ENCODE measurements at places on chromosomes 11 and 22.

DNA sequence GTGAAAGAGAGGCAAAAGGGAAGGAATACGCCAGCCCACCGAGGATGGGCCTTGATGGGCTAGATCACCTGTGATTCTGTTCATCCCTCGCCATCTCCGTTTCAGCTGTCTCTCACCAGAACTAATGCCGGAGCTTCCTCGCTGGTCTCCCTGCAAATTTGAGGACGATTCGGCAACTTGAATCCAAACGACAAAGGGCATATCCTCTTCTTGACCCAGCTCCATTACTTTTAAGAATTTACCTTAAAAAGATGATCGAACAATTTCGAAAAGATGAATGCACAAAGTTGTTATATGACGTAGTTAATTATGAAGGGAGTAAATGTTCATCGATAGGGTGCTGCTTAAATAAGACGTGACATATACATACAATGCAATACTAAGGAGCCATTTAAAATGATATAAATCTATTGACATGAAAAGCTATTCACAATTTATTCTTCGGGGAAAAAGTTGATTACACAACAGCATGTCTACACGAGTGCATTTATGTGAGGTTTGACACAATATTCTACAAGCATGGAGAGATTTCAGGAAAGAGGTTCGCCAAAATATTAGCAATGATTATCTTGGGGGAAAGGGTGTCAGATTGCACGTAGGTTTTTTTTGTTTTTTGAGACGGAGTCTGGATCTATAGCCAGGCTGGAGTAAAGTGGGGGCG, 937 bp upstream of the FAM168A start:
- no peak for DNase-seq

GRCh38 chr11:125662689-125663088, 18.0 kb downstream of the ACRV1 start:
- no peak for DNase-seq

DNA sequence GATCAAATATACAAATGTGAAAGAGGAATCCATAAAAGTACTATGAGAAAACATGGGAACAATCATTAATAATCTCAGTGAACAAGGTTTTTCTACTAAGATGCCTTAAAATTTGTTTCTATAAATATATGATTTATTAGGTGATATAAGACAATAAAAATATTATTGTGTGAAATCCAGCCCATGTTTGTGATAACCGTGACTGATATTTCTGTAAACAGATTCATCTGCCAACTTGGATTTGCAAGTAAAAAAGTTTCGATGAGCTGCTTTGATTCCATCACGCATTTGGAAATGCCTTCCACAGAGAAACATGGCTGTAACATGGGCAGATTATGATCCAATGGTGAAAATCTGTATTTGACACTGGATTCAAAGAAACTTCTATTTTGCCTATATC, 157.8 kb downstream of the NXPE2 start:
- DNase-seq, result no peak

- no peak for DNase-seq
Measured at GRCh38 chr22:39205344-39206021, 39.3 kb downstream of the PDGFB start.

GRCh38 chr22:46295277-46295971, 1.2 kb upstream of the GTSE1 start:
- DNase-seq, result no peak

DNA sequence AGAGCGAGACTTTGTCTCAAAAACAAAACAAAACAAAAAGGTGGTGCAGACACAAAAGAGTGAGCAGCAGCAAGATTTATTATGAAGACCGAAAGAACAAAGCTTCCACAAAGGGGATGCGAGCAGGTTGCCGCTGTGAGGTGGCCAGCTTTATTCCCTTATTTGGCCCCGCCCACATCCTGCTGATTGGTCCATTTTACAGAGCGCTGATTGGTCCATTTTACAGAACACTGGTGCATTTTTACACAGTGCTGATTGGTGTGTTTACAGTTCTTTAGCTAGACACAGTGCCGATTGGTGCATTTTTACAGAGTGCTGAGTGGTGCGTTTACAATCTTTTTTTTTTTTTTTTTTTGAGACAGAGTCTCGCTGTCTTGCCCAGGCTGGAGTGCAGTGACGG, 77.4 kb downstream of the CECR2 start:
- DNase-seq, result no peak

- no peak for DNase-seq
Measured at GRCh38 chr22:32758866-32759385, 42.6 kb upstream of the TIMP3 start.

GRCh38 chr11:77193911-77194830, 66.1 kb downstream of the MYO7A start:
- DNase-seq, result no peak

DNA sequence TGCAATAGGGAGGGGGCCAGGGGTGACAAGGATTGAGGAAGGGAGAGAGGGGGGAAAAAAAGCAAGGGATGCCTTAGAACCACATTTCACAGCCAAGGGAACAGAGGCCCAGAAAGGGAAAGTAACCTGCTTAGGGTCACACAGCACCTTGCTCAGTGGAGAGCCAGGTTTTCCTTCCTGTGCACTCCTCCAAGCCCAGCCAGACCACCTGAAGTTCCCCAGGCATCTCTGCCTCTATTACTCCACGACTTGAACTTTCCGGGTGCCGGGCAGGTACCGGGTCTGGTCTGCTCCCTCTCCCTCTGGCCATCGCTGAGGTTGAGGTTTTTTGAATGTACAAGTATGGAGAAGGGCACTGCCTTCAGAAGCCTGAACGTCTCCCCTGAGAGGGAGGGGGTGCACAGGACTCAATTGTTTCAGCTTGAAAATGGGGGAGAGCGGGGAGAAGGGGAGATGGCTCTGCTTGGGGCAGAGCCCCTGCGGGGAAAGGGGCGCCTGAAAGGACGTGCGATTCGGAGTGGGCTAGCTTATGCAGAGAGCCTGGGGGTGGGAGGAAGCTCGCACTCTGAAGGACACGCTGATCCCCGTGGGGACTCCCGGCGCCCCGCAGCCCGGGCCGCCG, 516 bp upstream of the SERPINH1 start:
- DNase-seq, result no peak

DNA sequence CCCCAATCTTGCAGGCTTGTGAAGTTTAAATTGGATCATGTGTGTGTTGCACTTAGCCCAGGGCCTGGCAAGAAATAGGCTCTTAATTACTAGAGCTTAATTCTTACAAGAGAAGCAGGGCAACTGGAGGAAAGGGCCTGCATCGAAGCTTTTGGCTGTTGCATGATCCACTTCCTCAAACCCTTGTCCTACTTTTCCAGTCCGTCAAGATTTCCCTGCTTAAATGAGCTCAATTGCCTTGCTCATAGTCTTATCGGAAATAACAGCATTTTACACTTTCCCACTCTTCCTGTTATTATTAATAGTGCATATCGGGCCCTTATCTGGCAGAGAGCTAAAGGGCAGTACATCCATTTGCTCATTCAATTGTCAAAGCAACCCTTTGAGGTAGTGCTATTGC, 18.1 kb downstream of the DTX4 start:
- no peak for DNase-seq

DNA sequence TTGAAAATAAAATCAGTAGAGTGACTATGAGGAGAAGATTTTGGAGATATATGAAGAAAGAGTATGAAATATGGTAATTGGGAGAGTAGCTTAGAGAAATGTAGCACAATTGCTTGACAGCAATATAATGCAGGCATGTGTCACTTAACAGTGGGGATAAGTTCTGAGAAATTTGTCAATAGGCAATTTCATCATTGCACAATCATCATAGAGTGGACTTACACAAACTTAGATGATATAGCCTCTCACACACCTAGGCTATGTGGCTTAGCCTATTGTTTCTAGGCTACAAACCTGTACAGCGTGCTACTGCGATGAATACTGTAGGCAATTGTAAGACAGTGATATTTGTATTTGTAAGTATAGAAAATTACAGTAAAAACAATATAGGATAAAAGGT, 573.6 kb downstream of the JRKL start:
- no peak for DNase-seq

DNA sequence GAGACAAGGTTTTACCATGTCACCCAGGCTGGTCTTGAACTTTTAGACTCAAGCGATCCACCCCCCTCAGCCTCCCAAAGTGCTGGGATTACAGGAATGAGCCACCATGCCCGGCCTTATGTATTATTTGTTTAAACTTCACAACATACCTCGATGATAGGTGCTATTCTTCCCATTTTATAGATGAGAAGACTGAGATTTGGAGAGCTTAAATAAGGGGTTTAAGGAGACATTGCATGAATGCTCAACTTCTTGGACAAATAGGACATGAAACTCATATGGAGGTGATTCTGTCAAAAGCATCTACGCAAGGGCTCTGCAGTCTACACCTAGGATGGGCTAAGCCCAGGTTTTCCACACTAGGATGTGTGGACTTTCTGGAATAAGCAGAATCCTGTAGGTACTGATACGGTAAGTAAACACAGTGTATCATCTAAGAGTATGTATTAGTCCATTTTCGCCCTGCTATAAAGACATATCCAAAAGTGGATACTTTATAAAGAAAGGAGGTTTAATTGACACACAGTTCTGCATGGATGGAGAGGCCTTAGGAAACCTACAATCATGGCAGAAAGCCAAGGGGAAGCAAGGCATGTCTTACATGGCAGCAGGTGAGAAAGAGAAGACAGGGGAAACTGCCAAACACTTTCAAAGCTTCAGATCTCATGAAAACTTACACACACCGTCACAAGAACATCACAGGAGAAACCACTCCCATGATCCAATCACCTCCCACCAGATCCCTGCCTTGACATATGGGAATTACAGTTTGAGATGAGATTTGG, 62.8 kb upstream of the CAPRIN1 start:
- DNase-seq, result no peak

DNA sequence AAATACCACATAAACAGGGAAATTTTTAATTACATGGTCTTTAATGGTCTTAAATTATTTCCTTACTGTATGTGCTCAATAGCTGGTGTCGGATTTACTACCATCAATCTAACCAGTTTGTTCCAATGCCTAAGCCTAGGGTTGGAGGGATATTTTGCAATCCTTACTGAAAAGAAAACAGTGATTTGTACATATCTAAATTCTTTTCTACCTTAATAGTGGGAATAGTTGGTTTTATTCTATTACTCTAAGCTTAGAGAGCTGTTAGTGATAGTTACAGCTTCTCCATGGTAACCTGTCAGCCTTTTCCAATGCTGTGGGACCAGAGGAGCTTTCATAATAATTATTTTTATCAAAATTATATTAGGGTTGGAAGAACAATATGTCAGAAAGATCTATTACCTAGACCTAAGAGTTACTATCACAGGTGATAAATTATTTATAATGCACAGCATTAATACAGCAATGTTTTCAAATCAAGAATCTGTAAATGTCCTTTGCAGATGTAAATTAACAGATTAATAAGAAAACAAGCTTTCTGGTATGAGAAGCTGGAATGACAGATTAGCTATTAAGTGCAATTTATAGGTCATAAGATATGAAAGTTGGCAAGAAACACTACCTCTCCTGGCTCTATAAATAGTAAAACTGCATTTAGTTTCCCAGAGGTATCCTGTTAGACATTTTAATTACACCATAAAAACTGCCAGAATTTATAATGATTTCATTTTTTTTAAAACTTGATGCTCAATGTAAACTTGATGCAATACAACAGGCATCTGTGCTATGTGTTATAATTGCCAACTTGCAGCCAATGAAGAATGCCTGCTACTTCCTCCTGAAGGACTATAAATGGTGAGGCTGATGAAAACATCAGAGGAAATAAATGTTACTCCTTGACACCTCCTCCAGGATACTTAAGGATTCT, 262.0 kb upstream of the PITPNB start:
- no peak for DNase-seq

DNA sequence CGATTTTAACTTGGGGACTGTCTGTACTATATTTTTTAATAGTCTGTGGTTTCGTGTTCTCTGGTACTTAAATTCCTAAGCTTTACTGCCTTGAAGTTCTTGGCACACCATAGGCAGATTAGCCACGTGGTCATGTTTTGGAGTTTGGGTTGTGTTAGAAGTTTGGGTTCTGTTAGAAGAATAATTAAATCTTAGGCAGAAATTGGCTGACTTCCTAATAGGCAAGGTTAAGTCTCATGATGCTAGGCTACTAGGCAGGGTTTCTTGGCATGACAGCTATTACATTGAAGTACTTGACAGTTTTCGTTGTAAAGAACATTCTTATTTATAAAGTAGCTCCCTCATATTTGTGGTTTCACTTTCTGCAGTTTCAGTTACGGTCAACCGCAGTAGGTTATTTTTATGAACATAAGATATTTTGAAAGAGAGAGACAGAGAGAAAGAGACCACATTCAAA, 30.0 kb upstream of the MMP7 start:
- DNase-seq, result no peak

GRCh38 chr11:94740083-94741021, 27.8 kb upstream of the AMOTL1 start:
- no peak for DNase-seq

DNA sequence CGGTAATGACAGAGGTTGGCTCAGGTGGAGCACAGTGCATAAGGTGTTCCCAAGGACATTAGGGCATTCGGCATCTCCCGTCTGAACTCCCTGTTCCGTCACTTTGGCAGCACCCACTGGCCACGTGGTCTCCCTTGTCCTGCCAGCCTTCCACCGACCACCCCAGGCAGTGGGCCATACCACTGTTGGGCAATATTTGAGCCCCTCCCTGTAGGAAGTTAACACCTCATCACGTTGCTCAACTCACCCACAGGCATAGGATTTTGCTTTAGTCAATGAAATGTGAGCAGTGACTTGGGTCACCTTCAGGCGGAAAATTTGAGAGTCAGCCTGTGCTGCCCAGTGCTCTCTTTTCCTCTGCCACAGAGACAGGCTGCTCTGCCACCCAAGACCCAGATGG, 44.0 kb downstream of the SERPINH1 start:
- DNase-seq, result no peak

DNA sequence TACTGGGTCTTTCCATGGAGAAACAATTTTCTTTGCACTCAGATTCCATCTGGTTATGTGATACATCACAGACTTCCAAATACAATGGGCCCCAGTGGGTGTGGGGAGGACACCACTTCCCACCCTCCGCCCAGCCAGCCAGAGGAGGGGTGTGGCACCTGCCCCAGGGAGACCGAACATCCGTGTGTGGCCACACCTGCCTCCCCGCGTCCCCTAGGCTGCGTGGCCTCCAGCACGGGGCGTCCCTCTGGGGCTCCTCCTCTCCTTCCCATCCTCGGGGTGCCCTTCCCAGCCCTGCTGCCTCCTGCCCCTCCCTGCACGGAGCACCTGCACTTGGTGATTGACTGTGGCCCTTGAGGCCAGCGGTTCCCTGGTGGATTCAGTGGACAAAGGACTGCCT, 49.1 kb downstream of the CERK start:
- no peak for DNase-seq

DNA sequence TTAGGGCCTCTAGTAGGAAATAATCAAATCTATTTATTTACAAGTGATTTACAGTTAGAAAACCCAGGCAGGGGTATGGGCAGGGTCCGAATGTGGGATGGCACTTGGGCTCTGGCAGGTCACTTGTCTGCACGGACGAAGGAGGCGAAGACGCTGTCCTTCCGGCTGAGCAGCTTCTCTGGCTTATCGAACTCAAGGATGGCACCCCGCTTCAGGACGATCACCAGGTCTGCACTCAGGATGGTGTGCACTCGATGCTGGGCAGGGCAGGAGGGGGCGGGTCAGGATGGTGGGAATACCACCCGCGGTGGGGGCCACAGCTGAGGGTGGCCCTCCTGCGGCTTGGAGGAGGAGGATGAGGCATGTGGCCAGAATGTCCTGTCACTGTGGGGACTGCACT, 4.4 kb upstream of the KCNJ11 start:
- DNase-seq, result no peak

GRCh38 chr11:126704096-126704495, 296.5 kb downstream of the KIRREL3 start:
- no peak for DNase-seq

- no peak for DNase-seq
Measured at GRCh38 chr11:910044-910588, 494 bp downstream of the CHID1 start.
